Pons (tissue), 1 donor: ENCODE measurements at places on chromosomes 16 and 17.
A peak's percentile ranks its signal among the peaks of the same experiment; 100 is the strongest.

GRCh38 chr17:27381007-27381501, 75.2 kb upstream of the KSR1 start:
- DNase-seq: peak; percentile 31

DNA sequence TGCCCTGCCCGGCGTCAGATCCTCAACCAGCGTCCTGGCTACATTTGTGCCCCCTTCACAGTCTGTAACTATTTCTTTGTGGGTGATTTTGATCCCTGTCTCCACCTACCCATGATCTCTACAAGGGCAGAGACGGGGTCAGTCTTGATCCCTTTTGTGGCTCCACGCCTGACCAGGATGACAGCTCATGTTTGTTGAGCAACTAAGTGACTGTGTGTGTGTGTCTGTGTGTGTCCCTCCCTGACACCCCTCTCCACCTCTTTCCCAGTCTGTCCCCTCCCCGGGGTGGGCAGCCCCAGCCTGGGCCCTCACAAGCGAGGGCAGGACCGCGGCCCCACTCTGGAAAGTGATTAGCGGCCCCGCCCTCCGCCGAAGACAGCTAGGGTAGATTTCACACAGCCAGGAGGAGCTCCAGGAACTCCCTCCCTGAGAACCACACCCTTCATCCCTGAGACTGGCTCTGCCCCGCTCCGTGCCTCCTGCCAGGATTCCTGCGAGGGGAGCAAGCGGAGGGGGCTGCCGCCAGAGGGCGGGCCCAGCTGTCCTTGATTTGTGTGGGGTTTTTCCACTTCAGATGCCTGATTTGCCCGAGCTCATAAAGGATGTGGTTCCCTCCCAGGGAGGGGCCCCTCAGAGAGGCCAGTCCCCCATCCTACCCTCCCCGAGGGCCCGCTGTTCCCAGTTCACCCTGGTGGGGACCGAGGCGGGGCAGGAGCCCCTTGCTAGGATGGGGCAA, 5.3 kb upstream of the HS3ST6 start:
- no peak for DNase-seq

- no peak for DNase-seq
These were observed 24.9 kb downstream of the HSD17B2 start for GRCh38 chr16:82059983-82060421.

- peak; percentile 6 for DNase-seq
These were observed 1144.4 kb upstream of the GOT2 start for GRCh38 chr16:59878479-59878878.

DNA sequence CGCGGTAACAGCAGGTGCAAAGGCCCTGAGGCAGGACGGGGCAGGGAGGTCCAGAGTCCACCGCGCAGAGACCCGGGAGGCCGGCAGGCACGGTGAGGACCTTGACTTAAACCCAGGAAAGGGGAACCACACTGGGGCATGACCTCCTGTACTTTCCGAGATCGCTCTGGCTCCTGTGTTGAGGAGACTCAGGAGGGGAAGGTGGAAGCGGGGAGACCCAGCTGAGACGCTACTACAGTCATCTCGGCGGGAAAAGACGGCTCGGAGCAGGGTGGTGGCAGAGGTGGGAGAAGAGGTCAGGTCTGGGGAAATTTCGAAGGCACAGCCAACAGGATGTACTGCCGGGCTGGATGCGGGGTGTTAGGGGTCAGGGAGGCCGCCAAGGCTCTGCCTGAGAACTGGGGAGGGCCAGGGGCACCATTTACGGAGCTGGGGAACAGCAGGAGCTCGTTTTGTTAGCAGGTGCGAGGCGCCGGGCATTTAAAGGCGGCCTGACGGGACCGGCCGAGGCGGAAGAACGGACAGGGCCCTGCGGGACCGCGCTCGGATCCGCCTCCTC, 22.3 kb downstream of the NPTX1 start:
- no peak for DNase-seq

- DNase-seq: peak; percentile 76
These were observed 934 bp upstream of the AOC2 start for GRCh38 chr17:42843358-42843934.

- no peak for DNase-seq
These were observed 68.0 kb upstream of the CDC42EP4 start for GRCh38 chr17:73379826-73380225.

- no peak for DNase-seq
These were observed 21.9 kb downstream of the KCNJ2 start for GRCh38 chr17:70190959-70191805.

GRCh38 chr16:74760007-74760767, 14.4 kb downstream of the FA2H start:
- no peak for DNase-seq

GRCh38 chr16:85330694-85331188, 218.5 kb upstream of the CIBAR2 start:
- DNase-seq: no peak

DNA sequence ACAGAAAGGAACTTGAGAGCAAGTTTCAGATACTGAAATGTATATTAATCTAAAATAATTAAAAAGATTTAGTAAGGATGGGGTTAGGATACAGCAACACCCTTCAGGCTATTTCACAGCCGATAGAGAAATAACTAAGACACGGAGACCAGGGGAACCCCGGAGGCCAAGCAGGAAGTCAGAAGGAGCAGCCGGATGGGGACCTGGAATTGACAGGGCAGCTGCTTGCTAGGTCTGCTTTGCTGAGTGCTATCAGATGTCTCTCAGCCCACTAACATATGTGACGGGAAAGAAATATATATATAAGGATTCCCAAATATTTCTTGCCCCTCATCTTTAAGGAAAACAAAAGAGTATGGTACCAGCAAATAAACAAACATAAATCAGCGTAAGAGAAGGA, 154.1 kb upstream of the CDH5 start:
- DNase-seq: no peak

DNA sequence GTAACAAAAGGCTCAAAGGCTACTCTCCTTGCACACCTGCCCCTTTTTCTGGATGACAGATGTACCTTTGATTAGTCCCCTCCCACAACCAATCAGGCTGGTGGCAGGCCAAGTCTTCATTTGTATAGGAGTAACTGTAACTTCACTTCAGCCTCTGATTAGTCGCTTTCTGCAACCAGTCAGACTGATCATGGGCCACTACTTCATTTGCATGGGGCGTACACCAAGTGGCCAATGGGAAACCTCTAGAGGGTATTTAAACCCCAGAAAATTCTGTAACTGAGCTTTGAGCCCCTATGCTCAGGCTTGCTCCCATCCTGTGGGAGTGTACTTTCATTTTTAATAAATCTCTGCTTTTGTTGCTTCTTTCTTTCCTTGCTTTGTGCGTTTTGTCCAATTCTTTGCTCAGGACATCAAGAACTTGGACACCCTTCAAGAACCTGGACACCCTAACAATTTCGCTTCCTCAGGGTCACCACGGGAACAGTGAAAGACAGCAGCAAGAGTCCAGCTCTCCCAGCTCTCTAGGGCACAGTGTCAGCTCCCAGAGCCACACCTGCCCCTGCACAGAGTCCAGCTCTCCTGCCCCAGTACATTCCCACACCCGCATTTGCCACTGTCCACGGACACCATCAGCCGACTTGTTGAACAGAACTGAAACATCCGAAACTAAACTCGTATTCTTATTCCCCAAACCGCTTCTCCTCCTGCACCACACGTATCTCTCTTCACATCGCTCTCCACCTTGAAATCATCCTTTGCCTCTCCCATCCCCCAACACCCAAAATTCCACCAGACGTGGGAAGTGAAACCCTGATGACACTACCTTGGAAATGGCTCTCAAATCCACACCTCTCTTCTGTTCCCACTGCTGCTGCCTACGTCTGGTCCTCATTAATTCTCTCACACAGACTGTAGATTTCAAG, 53.4 kb downstream of the ABCC12 start:
- no peak for DNase-seq

- no peak for DNase-seq
These were observed 56.8 kb downstream of the NQO1 start for GRCh38 chr16:69669577-69669976.

- DNase-seq: no peak
These were observed 199.5 kb downstream of the PRKCB start for GRCh38 chr16:24035127-24035842.

DNA sequence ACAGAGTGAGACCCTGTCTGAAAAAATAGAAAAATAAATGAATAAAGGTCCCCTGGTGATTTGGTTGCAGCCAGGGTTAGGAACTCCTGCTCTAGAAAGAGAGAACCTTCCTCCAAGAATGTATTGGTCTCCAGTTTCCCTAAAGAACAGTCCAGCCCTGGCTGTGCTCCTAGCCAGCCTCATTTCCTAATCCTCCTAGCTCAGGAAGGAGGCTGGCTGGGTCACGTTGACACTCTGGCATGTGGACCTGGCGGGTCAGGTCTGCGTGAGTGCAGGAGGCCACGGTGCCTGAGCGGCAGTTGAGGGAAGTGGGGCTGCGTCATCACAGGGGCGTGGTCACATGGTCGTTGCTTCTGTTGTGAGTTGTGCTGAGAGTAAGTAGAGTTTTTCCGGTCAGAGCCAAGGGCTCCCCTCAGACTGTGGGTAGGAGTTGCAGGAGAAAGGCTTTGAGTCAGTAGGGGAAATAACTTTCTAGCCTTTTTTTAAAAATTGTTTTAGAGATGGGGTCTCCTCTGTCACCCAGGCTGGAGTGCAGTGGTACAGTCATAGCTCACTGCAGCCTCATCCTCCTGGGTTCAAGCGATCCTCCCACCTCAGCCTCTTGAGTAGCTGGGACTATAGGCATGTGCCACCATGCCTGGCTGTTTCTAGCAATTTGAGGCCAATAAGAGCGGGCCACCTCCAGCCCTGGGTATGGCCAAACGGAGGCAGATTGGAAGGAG, 194.0 kb upstream of the CIBAR2 start:
- peak; percentile 76 for DNase-seq

GRCh38 chr16:85616607-85617321, 3.6 kb downstream of the GSE1 start:
- no peak for DNase-seq

GRCh38 chr17:42171831-42172230, 9.1 kb downstream of the KCNH4 start:
- DNase-seq: no peak

DNA sequence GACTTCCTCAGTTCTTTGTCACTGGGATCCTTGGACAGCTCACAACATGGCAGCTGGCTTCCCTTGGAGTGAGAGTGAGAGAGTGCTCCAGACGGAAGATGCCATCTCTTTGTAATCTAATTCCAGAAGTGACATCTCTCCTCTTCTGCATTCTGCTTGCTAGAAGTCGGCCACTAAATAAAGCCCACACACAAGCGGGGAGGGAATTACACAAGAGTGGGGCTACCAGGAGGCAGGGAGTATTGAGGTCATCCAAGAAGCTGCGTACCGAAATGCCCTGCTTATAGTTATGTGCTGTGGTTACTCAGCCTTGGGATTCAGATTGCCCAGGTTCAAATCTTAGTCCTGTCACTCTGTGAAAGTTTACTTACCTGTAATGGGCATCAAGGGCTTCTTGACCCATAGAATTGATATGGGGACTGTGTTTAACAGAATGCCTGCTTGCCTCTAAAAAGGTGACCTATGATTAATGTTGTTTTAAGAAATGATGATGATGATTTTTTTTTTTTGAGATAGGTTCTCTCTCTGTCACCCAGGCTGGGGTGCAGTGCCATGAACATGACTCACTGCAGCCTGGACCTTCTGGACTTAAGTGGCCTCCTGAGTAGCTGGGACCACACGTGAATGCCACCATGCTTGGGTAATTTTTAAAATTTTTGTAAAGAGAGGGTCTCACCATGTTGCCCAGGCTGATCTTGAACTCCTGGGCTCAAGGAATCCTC, 120.9 kb upstream of the HS3ST2 start:
- DNase-seq: no peak

GRCh38 chr16:65281586-65281985, 159.7 kb upstream of the CDH11 start:
- DNase-seq: no peak
